ENCODE measurements at places on chromosomes 2 and 18.
A peak's percentile ranks its signal among the peaks of the same experiment; 100 is the strongest.

DNA sequence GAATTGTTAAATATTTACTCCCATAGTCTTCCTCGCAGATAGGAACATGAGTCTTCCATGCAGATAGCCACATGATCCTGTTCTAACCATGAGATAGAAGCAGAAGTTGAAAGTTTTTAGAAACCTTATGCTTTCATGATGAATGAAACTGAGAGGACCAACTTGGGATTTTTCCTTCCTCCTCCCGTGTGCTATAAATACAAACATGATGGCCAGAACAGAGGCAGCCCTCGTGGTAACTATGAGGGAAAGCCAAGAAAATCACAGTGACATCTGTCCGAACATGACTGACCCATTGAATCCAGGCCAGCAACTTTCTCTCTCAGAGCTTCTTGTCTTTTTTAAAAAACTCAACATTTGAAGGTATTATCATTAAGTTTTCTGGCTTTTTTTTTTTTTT, 78.5 kb downstream of the ACAA2 start:
- DNase-seq, result no peak

GRCh38 chr2:239142296-239142695, 258.5 kb downstream of the HDAC4 start:
- DNase-seq, result no peak

GRCh38 chr2:133836691-133837345, 268.6 kb upstream of the NCKAP5 start:
- no peak for DNase-seq

GRCh38 chr2:119432851-119433522, 1.3 kb downstream of the TMEM37 start:
- no peak for DNase-seq

GRCh38 chr2:174666845-174667244, 69.2 kb upstream of the WIPF1 start:
- DNase-seq, result no peak

GRCh38 chr2:174383796-174384195, 11.7 kb upstream of the SCRN3 start:
- DNase-seq, result no peak

DNA sequence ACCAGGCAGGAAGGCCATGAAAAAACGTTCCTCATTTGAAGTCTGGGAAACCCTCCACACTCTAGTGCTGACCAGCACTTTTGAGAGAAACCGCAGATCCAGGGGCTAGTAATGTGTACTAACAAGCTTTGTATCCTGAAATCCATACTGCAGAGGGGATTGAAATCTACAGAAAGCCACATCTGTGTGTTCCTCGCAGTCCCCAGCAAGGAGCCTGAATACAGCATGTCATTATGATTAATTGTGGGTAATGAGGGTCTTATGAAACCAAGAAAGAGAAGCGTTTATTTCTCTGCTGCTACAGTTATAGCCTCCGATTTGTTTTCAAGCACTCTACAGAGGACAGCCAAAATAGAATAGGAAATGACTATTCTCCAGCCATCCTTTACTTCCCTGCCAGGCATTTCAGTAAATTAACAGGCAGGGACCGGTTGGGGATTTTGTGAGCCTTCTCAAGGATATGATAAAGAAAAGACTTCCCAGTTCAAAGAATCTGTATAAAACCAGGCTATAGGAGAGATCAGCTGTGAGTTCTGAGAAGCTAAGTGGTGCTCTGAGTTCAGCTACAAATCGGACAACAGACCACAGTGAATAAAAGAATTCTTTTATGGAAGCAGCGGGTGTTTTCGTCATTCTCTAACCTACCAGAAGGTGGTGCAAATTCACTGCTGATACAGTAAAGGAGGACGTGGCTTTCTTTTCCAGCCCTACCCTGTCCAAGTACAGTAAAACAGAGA, 133.4 kb downstream of the INSIG2 start:
- DNase-seq, result peak; percentile 58

GRCh38 chr2:211766689-211767088, 771.9 kb downstream of the ERBB4 start:
- DNase-seq, result no peak

DNA sequence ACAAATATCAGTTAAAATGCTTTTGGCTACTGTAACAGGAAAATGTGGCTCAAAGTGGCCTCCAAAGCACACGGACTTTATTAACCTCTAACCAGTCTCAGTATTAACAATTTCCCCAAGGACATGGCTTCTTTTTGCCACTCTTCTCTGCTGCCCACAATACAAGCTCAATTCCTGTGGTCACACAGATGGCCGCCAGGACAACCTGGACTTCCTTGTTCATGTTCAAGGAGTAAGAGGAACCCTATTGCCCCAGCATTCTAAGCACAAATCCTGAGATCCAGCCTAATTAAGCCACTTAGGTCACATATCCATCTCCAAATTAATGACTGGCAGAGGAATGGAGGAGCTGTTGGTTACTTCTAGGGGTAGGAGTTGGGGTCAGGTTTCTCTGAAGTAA, 38.2 kb downstream of the AOX1 start:
- no peak for DNase-seq

DNA sequence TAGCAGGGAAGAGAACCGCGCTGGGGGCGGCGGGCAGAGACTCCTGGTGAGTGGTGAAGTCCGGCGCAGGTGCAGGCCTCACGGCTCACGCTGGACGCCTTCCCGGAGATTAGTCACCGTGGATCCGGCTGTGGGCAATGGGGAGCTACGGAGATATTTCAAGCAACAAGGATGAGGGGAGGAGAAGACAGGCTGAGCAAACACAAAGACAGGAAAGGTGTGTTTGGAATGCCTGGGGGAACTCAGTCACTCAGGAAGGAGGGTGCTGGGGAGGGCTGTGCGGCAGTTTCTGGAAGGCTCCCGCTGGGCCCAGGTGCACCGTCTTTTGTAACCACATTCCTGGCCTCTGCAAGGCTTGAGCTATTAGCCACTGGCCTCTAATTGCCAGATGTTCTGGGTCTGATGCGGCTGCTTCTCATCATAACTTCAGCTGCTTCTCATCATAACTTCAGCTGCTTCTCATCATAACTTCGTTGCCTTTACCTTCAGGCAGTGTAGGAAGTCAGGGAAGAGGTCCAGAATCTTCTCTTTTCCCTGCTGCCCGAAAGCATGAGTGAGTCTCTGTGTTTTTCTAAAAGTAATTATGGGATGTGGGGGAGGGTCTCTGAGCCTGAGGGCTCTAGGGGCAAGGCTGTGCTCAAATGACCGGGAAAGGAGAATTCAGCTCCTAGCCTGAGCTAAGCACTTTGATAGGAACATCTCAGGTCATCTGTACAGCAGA, 118.9 kb downstream of the PXDN start:
- DNase-seq, result peak; percentile 28

- no peak for DNase-seq
These were observed 28.1 kb upstream of the ACTR3 start for GRCh38 chr2:113861740-113862139.

GRCh38 chr18:13620206-13620672, 106.1 kb downstream of the FAM210A start:
- no peak for DNase-seq

GRCh38 chr2:185208261-185208660, 530.3 kb upstream of the FSIP2 start:
- peak; percentile 19 for DNase-seq
